Stimulated activated CD4-positive, alpha-beta T cell treated with anti-CD3 and anti-CD28 coated beads, Interleukin-15, amount 100 ng/mL, for 48 hours (primary cell): ENCODE measurements at places on chromosomes 7 and 10.

DNA sequence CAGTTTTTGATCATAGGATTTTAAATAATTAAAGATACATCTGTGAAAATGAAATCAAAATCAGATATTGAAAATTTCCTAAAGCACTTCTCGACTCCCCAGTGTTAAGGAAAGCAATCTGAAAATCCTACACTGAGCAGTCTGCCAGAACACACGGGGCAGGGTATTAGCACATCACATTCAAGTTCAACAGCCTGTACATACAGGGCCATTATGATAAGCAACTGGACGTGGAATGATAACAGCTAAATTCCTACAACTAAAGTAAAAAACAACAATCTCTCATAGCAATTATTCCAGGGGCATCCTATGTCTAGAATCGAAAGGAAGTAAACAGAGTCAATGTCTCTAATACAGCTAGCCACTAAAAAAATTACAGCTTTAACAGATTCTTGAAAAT is 31.7 kb downstream of the TRDMT1 start:
- no peak for DNase-seq

GRCh38 chr7:150685219-150686029 is at the start of gene GIMAP2:
Gene GIMAP2, plus strand, starts transcription at chr7:150685706. Its CDS starts 1,354 bp downstream, at chr7:150687060.
- no peak for DNase-seq

GRCh38 chr10:125533866-125534265 is 149.1 kb downstream of the TEX36 start:
- no peak for DNase-seq

DNA sequence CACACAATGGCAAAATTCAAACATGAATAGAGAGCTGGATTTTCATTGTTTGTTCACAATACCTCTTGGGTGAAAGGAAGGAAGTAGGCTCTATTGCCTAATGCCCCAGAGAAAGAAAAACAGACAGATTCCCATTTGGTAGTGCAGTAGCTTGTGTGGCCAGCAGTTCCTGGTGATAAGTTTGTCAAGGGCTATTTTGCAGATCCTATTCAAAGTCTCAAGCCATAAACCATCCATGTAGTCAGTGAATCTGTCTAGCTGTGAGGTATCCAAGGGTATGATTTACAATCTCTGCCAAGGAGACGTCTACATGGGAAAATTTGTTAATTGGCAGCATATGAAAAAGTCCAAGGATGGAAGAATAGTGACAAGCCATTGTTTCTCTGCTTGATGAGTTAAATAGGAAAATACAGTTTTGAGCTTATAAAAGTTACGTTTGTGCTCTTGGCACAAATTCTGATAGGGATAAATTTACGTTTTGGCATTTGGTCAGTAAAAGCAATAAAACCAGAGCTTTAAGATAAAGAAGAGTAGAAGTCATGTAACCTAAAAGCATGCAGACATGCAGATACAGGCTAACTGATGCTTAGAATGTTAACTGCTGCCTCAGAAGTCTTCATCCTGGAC is 269.1 kb downstream of the GATA3 start:
- no peak for DNase-seq

GRCh38 chr10:119761106-119761505 is 35.3 kb downstream of the INPP5F start:
- DNase-seq, result no peak

GRCh38 chr7:45084901-45085618 is 3.7 kb downstream of the NACAD start:
- DNase-seq, result no peak

DNA sequence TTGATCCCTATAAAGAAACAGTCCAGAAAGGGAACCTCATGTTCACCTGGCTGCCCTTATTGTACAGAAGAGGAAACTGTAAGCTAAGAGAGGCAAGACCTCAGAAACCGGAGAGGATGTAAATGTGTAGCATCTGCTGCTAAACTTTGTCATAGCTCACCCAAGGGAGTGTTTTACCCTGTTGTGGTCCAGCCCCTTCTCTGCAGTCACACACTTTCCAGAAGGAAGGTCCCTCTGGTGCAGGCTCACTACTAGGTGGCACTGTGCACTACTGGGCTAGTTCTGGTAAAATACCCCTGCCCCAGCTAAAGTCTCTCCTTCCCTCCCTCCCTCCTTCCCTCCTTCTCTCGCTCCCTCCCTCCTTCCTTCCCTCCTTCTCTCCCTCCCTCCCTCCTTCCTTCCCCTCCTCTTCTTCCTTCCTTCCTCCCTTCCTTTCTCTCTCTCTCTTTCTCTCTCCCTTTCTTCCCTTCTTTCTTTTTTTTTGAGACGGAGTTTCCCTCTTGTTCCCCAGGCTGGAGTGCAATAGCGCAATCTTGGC is 42.5 kb upstream of the LCOR start:
- no peak for DNase-seq
